Kidney glomerular epithelial cell (primary cell): ENCODE measurements at places on chromosomes 7 and 10.

GRCh38 chr7:66558201-66558641, 70.5 kb upstream of the KCTD7 start:
- DNase-seq, result no peak

DNA sequence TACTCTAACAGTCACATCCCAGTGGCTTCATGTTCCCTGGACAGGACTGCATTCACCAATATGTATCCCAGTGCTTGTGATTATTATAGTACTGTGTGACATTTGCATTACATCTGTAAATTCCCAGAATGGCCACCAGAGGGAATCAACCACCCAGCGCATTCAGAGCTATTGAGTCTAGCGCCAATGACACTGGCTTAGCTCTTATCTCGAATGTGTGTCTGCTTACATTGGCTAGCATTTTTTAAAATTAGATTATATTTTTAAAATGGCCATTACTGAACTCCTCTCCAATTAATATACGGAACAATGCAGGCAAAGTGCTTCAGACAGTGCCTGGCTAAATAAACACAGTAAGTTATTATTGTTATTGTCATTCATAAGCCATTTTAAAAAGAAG, 36.3 kb downstream of the TRIL start:
- peak; percentile 52 for DNase-seq

DNA sequence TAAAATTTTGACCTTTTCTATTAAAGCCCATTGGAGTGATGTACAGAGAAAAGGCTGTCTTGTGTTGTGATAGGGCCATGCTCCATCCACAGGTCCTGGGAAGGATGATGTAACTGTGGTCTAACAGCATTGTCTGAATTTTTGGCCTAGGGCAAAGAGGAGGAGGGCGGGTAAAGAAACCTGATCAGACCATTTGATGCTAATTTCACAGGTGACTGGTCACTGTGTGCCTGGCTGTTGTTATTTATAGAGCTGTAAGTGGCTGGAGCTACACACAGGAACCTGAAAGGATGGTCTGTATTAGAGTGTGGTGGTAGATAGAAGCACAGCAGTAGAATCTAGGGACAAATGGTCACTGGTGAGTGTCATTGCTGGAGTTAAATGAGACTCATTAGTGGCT, 182.1 kb downstream of the AUTS2 start:
- DNase-seq, result no peak

DNA sequence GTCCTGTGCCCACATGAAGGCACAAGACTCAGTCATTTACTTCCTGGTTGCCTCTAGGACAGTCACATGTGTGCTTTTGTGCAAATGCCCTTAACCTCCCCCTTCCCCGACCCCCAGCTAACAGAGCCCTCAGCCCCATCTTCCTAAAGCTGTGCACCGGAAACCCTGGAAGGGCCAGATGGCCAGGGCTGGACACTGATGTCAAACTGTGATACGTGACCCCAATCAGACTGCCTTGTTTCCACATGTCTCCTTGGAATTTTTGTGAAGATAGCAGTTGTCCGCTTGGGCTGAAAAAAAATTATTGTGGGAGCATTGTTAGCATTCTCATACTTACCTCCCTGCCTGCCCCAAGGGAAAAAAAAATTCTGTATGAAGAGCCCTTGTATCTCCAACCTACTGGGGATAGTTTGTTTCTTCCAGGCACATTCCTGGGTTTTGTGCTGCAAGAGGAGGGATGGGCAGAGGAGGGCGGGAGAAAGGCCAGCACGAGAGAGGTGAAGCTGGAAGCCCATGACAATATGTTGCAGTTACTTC, 17.0 kb upstream of the ADAM12 start:
- no peak for DNase-seq

DNA sequence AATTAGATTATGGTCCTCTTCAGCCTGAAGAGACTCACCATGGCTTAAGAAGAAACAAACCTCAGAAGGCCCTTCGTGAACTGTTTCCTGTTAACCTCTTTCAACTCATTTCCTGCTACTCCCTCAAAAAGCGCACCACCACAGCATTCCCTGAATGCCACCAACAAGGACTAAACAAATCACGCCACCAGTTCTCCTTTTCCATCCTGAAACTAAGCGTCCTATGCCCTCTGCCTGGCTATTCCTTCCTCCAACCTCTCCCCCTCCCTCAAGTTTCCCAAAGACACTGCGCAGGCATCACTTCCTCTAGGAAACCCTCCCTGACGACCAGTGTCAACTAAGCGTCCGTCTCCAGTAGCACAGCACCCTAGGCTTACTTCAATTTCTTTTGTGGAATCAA, 12.0 kb downstream of the YWHAG start:
- no peak for DNase-seq

DNA sequence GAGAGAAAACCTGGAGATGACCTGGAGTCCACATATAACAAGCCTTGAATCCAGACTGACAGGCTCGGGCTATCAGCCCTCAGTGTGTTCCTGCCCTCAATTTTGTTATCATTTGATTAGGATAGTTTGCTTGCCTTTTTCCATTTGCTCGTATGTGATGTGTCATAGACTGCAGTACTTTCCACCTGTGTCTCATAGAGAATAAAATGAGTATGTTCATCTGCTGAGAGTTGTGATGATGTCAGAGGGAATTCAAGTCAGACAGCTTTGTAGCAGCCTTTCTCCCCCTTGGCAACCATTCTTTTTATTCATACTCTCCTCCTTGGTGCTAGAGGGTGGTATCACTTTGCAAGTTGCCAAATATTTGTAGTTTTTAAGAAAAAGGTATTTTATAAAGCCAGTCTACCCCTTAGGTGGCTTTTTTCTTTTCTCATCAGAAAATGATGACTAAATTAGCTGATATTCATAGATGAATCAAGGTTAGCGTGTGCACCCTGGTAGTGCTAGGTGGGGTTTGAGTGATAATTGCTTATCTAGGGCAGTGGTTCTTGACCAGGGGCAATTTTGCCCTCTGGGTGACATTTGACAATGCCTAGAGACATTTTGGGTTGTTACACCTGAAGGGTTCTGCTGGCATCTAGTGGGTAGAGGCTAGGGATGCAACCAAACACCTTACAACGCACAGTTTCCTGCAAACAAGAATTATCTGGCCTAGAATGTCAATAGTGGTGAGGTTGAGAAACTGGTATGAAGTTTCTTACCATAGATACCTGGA, 5.4 kb downstream of the SGPL1 start:
- DNase-seq, result no peak

GRCh38 chr7:132782777-132783640, 206.7 kb upstream of the PLXNA4 start:
- DNase-seq, result no peak

GRCh38 chr10:97571622-97572021, 957 bp upstream of the ANKRD2 start:
- no peak for DNase-seq

DNA sequence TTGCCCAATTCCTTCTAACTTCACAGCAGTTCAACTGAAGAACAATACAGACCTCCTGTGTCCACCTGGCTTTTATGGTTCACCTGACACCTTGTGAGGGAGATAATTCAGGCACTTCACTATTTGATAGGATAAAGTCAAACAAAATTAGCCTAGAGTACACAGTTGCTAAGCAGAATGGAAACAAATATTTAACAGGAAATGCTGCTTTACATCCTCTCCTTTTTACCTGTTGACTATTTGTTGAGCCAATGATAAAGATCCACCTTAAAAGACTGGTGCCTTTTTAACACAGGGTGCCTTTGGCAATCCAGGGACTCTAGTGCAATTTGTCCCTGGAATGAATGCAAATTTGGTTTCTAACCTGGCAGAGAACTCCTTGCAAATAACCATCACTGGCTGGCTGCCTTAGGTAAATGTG, 39.8 kb downstream of the ITPRID1 start:
- DNase-seq, result no peak

DNA sequence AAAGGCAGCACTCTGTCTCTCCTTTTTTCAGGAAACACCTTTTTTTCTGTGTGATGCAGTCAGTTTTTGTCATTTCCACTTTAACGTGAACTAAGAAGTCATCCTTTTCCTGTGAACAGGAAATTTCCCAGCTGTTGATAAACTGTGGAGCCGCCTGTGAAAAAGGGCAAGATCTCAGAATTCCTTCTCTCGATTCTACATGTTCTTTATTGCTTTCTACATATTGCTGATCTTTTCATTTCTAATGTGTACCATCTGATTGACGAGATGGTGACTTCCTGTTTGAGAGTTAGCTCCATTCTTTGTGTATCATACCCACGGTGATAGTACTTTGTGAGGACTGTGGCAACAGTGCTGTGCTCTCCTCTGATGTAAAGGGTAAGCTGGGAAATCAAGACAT, 50.4 kb downstream of the ADD3 start:
- DNase-seq, result no peak

DNA sequence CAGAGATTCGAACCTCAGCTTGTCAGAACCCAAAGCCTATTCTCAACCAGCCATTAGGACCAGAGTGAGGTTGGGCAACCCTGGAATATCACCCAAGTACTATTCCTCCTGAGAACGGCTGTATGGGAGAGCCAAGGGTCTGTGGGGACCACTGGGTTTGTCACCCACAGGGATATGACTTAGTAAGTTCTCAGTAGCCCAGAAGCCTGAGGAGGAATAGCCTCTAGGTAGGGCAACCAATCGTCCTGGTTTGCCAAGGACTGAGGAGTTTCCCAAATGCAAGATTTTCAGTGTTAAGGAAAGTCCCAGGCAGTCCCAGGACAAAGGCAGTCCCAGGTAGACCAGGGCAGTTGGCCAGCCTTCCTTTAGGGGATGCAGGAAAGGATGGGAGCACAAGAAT, 46.7 kb downstream of the PNLIPRP2 start:
- DNase-seq, result no peak

- no peak for DNase-seq
Observed at GRCh38 chr7:22640269-22640668, 86.7 kb upstream of the IL6 start.

- no peak for DNase-seq
Observed at GRCh38 chr7:26490640-26491624, 199.3 kb downstream of the SNX10 start.

DNA sequence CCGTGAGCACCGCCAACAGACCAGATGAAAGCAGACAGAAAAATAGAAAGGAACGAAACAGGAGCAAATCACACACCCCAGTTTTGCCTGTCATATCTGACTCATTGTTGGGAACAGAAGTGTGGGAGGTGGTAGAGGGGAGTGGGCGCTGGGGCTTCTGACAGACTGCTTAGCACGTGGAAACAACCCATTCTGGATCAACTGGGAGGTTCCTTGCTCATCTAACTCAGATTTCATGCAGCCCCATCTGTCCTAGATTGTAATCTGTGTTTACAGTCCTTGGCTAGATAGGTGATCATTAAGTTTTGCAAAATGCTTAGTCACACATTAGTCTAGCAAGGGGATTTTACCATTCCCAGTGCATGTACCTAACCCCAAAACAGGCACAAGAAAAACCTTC, 154.1 kb downstream of the NRP1 start:
- no peak for DNase-seq

DNA sequence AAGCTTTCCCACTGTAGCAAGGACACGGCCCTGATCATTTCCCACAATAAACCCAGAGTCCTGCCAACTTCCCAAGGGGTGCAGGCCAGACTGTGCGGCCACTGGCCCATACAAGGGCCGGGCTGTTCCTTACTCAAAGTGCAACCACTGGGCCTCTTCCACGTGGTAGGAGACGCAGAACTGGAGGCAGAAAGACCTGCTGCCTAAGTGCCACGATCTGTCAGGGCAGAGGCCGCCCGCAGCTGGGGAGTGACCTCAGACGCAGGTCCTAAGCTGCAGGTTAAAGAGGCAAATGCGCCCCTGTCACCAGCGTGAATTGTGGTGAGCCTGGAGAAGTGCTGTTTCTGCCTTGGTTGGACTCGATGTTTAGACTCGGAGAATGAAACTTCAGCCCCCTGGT, 26.2 kb downstream of the GPER1 start:
- DNase-seq, result no peak

- peak; percentile 34 for DNase-seq
Observed at GRCh38 chr10:103884681-103885139, 29.3 kb upstream of the SH3PXD2A start.

DNA sequence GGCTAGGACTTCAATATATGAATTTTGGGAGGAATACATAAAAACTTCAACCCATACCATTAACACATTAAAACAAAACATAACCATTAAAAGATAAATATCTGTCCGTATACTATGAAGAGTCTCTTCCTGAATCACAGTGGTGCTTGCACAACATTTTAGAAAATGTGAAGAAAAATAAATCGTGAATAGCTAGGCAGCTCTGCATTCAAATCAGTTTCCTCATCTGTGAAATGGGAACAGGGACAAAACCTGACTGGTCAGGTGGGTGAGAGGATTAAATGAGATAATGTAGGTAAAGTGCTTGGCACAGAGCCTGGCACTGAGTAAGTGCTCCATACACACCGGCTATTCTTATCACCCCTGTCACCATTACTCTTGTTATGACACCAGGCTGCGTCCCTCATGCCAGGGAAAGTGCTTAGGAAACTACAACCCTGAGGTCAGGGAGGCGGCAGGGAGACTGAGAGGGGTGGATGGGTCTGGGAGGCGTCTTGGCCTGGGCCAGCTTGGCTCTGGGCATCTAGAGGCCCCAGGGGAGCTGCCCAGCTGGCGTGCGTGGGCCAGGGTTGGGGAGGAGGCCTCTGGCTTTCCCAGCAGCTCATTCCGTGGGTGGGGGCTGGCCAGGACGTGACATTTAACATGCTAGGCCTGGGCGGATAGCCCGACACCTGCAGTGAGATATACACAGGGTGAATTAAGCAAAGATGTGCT, 78.3 kb downstream of the SH3PXD2A start:
- no peak for DNase-seq

DNA sequence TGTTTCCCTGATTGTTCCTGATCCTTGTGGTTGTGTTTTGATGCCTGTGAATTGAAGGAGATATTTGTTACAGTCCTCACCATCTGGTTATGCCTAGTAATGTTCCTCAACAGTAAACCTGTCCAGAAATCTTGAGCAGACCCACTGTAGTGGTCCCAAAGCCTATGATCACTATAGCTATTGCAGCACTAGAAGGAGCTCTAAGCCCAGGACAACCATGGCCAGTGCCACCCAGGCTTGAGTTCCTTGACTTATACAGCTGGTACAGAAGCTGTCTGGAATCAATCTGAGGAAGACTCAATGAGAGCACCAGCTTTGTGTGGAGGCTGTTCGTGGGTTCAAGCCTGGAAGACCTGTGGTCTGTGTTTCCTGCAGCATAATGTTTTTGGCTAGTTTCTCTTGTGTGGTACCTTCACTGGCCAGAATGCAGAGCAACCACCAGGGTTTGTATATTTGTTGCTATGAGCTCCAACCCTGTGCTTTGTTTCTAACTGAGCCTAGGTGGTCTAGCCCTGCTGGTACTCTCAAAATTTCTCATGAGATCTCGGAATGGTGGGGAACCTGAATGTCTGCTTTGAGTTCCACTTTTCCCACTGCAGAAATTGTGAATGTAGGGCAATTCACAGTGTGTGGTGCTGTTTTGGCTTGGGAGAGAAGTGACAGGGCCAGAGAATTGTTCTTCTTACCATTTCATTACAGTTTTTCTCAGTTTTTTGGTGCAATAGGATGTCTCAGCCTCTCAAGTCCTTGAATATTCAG, 355.2 kb downstream of the SUGCT start:
- no peak for DNase-seq

GRCh38 chr7:93228302-93228701, 2.0 kb upstream of the HEPACAM2 start:
- DNase-seq, result peak; percentile 64
